Ovary (tissue), 10 donors: ENCODE measurements at places on chromosomes 12 and 14. TPM values are rescaled to one million over a fixed set of nuclear protein-coding genes. Genes with fewer than 3 reads are reported as not detected.

Gene SOAT2
- total RNA-seq = 0.72 TPM

Gene SLC25A21
- 1.6 TPM for total RNA-seq

GRCh38 chr14:94342334-94342934 lies 19.3 kb upstream of the SERPINA6 start:
- peaks cover 3% of the 10 kb centered on the region for H3K4me1 ChIP-seq
- peak; percentile 58 for DNase-seq
- no peaks in the 10 kb centered on the region for H3K27me3 ChIP-seq
- H3K27ac ChIP-seq = no peak overlapping the region
- H3K4me3 ChIP-seq = no peak overlapping the region

DNA sequence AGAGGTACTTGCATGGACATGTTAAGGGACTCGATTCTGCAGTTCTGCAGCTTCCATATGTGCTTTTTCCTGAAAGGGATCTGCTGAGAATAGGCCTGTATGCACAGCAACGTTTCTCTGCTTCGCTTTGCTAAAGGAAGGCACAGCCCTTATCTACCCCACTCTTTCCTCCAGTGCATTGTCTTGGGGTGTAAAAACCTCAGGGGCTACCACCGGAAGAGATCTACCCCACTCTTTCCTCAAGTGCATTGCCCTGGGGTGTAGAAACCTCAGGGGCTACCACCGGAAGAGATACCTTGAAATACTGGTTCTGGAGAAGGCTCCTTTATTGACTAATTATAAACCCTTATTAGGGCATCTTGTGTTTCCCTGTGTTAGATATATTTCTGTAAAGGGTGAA lies 52.9 kb downstream of the SEL1L start:
- H3K27ac ChIP-seq = no peak overlapping the region
- no peaks in the 10 kb centered on the region for H3K36me3 ChIP-seq
- no peak overlapping the region for H3K4me3 ChIP-seq
- no peaks in the 10 kb centered on the region for H3K27me3 ChIP-seq
- H3K4me1 ChIP-seq = peaks cover 7% of the 10 kb centered on the region

- no peaks in the 10 kb centered on the region for H3K36me3 ChIP-seq
- H3K4me3 ChIP-seq = no peak overlapping the region
- no peak overlapping the region for H3K27ac ChIP-seq
- no peaks in the 10 kb centered on the region for H3K27me3 ChIP-seq
- H3K4me1 ChIP-seq = no peaks in the 10 kb centered on the region
These were observed 67.8 kb downstream of the MVK start for GRCh38 chr12:109641422-109641821.

Gene POTEG
- not detected for total RNA-seq

Gene ALDH1L2
- total RNA-seq = 5.5 TPM

DNA sequence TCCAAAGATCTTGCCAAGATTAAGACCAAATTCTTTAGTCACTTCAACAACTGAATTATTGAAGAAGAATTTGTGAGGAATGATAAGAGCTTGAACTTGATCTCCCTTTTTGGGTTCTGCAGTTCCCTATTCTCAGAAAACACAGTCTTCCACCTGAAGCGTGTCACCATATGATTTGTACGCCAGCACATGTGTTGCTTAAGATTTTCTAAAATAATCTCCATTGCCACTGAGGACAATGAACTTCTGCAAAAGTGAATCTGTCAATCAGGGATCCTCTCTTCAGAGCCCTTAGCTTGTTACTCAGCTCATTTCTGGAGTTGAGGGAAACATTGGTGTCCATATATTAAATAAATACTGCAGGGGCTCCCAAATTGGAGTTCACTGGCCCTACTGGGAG lies 4.2 kb upstream of the SPIC start:
- H3K36me3 ChIP-seq = no peaks in the 10 kb centered on the region
- no peaks in the 10 kb centered on the region for H3K27me3 ChIP-seq
- no peaks in the 10 kb centered on the region for H3K4me1 ChIP-seq
- no peak for DNase-seq

Gene LEMD3
- 34.8 TPM for total RNA-seq

DNA sequence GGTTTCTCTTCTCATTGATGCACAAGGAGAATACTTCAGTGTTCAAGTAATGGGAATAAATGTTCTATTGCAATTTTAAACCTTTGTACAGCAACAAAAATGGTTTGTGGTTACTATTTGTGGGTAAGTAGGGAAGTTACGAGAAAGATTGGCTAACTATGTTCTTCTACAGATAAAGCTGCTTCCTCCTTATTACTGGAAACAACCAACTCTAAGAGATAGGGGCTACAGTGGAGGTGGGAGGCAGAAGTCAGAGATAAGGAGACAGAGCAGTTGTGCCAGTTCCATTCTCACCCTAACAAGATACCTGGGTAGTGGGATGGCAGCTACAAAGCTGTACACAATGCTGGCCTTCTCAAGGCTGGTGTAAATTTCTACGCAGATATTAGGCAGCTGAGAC lies 16.2 kb downstream of the NOXRED1 start:
- H3K4me1 ChIP-seq = peaks cover 1% of the 10 kb centered on the region
- H3K4me3 ChIP-seq = no peak overlapping the region
- H3K27ac ChIP-seq = no peak overlapping the region
- no peaks in the 10 kb centered on the region for H3K36me3 ChIP-seq
- no peaks in the 10 kb centered on the region for H3K27me3 ChIP-seq
- no peak for DNase-seq

DNA sequence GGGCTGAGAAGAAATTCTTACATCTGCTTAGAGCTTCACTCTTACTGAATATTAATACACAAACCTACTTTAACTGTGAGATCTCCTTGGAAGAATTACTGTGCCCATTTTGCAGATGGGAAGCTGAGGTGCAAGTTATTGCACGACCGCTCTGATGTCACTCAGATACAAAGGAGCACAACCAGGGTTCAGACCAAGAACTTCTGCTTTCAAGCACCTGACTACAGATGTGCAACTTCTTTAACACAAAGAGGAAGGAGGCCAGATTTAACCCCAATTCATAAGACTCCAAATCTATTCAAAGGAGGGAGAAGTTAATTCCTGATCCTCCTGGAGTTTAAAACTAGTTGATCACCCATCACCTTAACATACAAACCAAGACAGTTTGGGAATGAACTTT lies 232.6 kb downstream of the VRK1 start:
- no peak overlapping the region for H3K27ac ChIP-seq
- H3K36me3 ChIP-seq = no peaks in the 10 kb centered on the region
- no peak for DNase-seq
- no peak overlapping the region for H3K4me3 ChIP-seq

GRCh38 chr12:106345746-106346145 lies 11.8 kb upstream of the POLR3B start:
- no peak overlapping the region for H3K4me3 ChIP-seq
- no peak overlapping the region for H3K27ac ChIP-seq
- no peaks in the 10 kb centered on the region for H3K36me3 ChIP-seq

GRCh38 chr14:51285120-51285519 lies 45.1 kb downstream of the TMX1 start:
- no peaks in the 10 kb centered on the region for H3K36me3 ChIP-seq
- no peaks in the 10 kb centered on the region for H3K4me1 ChIP-seq
- no peaks in the 10 kb centered on the region for H3K27me3 ChIP-seq
- DNase-seq = no peak
- no peak overlapping the region for H3K27ac ChIP-seq

Gene VAMP1
- total RNA-seq = 9.0 TPM

DNA sequence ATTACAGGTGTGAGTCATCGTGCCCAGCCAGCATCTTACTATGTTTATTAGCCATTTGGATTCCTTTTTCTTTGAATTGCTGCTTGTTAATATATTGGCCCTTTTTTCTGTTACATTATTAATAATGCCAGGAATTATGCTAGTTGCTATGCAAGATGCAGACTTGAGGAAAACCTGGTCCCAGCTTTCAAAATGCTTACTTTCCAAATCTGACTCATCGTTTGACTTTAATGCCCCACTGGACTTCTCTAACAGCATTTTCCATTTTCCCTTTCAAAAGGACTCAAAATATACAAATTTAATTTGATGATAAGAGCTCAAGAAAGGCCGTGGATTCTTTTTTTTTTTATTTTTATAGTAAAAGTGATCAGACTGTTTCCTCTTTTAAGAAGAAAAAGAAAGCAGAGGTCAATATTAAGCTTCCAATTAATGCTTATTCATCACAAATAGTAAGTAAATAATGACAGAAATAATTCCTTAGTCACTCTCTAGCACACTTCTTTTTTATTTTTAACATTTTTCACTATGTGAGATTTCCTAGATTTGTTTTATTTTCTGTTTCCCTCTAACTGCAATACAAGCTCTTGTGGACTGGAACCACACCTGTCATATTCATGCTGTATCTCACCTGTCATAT lies 146.1 kb upstream of the FGD4 start:
- H3K36me3 ChIP-seq = no peaks in the 10 kb centered on the region
- no peak overlapping the region for H3K4me3 ChIP-seq
- no peak overlapping the region for H3K27ac ChIP-seq
- no peak for DNase-seq
- H3K4me1 ChIP-seq = no peaks in the 10 kb centered on the region
- no peaks in the 10 kb centered on the region for H3K27me3 ChIP-seq

GRCh38 chr14:53619691-53620231 lies 336.9 kb downstream of the BMP4 start:
- H3K27me3 ChIP-seq = no peaks in the 10 kb centered on the region
- peaks cover 5% of the 10 kb centered on the region for H3K4me1 ChIP-seq
- DNase-seq = no peak

DNA sequence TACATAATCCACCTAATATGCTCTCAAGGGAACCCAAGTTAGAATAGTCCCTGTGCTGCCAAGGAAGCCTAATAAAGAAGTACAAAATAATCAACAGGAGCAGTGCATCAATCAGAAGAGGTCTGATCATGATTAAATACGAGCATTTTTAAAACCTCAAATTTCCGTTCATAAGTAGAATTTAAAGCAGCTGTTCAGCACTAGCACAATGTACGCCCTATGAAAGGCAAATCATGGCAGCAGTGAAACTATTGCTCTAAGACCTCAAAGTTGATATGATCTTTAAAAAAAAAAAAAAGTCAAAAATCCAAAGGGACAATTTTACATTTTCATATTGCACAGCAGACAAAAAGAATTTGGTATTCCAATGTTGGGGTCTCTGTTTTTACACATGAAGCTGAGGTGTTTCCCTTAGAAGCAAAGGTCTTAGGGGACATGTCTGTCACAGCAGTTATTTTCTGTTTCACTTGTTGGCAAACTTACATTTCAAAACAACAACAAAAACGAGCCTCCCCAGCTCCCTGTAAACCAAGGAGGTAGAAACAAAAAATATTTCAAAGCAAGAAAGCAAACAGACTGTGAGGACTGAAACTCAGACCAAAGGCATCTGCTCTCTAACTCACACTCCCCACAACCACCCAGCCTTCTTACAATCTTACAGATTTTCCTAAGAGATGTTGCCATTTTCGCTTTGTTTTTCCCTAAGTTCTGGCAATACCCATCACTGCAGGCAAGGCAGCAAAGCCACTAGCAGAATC lies 28.2 kb downstream of the SOX5 start:
- H3K36me3 ChIP-seq = no peaks in the 10 kb centered on the region
- H3K27me3 ChIP-seq = no peaks in the 10 kb centered on the region
- no peak for DNase-seq
- H3K4me3 ChIP-seq = no peak overlapping the region
- H3K4me1 ChIP-seq = no peaks in the 10 kb centered on the region

DNA sequence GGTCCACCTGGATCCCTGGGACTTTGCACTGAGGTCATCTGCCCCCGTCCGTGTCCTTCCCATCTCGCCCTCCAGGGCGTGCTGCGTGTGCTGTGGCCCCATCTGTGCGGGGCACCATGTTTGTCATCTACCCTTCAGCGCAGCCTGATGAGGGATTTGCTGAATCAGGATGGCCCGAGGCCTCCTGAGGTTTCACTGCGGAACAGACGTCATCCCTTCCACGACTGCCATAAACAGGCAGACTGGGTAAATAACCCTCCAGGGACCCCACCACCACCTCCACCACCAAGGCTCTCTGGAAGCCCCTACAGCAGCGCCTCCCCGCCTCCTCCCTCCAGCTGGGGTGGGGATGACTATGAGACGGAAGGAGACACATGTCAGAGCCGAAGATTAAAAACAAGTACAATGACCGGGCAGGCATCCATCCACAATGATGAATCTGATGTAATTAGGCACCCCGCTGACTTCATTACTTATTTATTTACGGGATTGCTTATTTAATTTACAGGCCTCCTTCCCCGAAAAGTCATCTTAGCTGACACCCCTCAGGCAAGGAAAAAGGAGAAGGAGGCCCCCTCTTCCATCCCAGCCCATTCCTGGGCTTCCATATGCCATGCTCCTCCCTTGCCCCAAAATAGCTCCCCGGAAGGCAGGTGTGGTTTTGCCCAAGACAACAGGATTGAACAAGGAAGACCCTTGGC lies 39.4 kb downstream of the NCOR2 start:
- H3K27me3 ChIP-seq = no peaks in the 10 kb centered on the region
- no peak overlapping the region for H3K4me3 ChIP-seq
- H3K36me3 ChIP-seq = no peaks in the 10 kb centered on the region
- H3K4me1 ChIP-seq = peaks cover 9% of the 10 kb centered on the region
- DNase-seq = no peak
- no peak overlapping the region for H3K27ac ChIP-seq

Gene CLEC2B
- 60.4 TPM for total RNA-seq

Gene RTL1
- not detected for total RNA-seq

- H3K4me3 ChIP-seq = no peak overlapping the region
- peaks cover 3% of the 10 kb centered on the region for H3K4me1 ChIP-seq
- no peaks in the 10 kb centered on the region for H3K27me3 ChIP-seq
- H3K36me3 ChIP-seq = no peaks in the 10 kb centered on the region
- no peak overlapping the region for H3K27ac ChIP-seq
- no peak for DNase-seq
These were observed 342.7 kb downstream of the CACNA1C start for GRCh38 chr12:2395354-2395977.

DNA sequence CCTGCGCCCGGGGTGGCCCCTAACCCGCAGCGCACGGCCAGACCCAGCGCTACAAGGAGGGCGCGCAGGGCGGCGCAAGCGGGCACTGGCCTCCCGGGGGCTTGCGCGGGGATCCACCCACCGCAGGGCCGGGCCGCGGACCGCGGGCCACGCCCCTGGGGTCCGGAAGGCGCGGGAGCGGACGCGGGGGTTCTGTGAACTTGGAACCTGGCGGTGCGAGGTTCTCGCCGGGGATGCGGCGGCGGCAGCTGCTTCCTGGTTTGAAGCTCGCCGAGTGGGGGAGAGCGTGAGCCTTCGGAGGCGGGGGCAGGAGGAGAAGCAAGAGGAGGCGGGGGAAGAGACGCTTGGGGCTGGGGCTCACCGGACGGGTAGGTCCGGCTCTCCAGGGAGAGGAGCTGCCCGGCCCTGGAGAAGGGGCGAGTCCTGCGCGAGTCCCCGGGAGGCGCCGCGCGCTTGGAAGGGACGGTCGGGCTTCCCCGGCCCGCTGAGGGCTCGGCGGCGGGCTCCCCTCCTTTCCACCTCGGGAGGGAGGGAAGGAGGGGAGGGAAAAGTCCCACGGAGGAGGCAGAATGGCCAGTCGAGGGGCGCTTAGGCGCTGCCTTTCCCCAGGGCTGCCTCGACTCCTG lies at the start of gene PRKCH:
PRKCH (plus strand) TSS at position 195 of the 626 bp plus-strand sequence. CDS start 523 bp downstream, outside the sequence.
- H3K27ac ChIP-seq = no peak within 1 kb of the TSS
- H3K36me3 ChIP-seq = no peaks in the 10 kb centered on the region
- H3K27me3 ChIP-seq = no peaks in the 10 kb centered on the region
- H3K4me1 ChIP-seq = peaks cover 2% of the 10 kb centered on the region
- H3K4me3 ChIP-seq = peak within 1 kb of the TSS; percentile 34

Gene SMCO2
- not detected for total RNA-seq
